ENCODE measurements at places on chromosomes 1 and 21.

DNA sequence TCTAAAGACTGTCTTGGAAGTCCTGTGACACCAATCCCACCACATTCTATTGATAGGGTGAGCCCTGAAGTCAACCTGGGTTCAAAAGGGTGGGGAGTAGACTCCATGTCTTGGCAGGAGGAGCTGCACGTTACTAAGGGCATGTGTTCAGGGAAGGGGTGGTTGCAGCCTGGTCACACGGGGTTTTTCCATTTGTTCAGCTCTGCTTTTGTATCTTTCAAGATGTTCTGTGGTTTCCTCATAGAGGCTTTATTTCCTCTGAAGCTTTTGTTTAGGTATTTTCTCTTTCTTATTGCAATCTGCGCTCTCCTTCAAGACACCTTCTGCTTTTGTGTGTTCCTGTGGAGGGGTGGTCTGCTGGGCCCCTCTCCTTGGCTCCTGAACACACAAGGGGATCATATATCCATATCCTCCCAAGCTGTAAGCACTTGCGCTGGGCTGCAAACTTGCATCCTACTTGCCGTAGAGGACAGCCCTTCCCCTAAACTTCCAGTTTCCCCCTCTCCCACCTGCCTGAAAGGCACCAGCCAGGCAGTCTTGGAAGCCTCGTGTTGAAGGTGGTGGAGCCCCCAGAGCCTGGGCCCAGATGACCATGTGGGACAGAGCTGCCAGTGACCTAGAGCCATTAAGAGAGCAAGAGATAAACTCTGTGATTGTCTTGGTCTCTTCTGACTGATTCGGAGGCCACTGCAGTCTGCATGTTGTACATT lies 62.5 kb upstream of the TRAPPC10 start:
- DNase-seq, result no peak

GRCh38 chr1:114771992-114772391 lies 8.5 kb downstream of the SIKE1 start:
- no peak for DNase-seq

DNA sequence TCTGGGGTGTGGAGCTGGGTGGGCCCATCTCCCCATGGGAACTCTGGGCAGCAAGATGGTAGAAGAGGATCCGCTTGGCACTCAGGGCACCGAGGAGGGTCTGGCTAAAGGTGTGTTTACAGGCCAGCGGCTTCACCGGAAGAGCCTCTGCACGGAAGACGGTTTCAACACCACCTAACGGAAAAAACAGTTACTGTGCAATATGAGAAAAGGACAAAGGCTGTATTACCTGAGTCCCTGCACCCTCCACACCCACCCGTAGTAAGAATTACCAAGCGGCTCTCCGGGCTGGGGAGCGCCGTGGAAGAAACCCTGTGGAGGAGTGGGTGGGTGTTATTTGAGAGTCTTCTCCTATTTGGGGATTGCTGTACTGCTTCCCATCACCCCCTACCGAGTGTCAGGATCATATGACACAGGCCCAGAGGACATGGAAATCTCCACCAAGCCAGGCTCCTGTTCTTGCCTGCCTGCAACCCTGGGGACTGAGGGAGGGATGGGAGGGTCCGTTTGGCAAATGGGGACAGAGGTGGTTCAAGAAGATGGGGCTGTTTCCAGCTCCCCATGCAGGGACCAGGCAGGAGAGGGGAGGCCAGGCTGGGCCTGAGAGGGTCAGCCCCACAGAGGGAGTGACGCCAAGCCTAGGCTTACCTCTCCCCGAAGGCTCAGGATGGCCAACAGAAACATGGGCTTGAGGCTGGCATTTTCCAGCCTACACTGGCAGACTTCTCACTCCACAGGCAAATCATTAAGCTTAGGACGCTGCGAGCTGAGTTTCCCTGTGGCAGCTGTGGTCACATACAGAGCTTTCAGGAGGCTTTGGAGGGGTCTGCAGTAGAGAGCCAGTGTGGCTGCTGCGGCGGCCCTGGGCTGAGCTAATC lies 203.5 kb upstream of the TMEM51 start:
- no peak for DNase-seq

- DNase-seq, result no peak
These were observed 14.5 kb downstream of the SORT1 start for GRCh38 chr1:109383087-109383779.

DNA sequence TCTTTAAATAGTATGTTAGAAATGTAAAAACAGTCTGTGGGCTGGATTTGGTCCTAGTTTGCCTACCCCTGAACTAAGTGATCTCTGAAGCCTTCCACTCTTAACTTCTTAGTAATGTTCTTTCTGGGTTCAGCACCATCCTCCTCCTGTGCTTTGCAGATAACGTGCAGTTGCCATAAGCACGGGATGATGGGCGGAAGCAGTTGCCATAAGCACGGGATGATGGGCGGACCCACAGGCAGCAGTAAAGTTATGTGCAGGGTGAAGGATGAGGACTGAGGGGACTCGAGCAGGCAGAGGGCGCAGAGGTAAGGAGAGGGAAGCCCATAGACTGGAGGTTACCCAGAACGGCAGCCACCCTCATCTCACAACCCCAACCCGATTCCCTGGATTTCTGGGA lies 25.6 kb downstream of the GPA33 start:
- no peak for DNase-seq

DNA sequence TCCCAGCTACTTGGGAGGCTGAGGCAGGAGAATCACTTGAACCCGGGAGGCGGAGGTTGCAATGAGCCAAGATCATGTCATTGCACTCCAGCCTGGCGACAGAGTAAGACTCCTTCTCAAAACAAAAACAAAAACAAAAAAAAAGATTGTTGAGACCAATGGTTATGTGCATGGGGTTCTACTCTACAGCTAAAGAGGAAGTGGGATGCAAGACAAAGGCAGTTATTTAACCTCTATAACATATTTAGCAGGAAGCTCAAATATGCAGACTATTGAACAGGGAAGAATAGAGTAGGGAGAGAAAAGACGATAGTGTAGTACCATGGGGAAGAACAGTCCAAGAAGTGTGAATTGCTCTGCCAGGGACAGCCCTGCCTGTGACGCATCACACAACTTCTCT lies 227.7 kb downstream of the SMYD3 start:
- no peak for DNase-seq

- no peak for DNase-seq
These were observed 19.5 kb upstream of the TIPRL start for GRCh38 chr1:168159251-168159650.

GRCh38 chr1:246434335-246434734 lies 72.7 kb downstream of the SMYD3 start:
- no peak for DNase-seq

DNA sequence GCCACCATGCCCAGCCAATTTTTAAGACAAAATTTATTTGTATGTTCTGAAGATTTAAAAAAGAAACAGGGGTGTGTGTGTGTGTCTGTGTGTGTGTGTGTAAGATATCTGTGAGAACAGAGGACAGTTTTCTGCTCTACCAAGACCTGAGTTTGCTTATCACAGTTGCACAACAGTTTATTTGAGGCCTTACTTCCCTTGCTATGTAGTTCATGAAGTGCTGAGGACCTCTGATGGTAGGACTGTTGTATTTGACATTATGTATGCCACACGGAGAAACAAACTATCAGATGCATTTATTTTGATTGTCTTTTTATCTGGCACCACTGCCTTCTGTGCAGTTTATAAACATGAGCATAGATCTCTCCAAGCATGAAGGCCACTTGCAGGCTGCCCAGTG lies 355.2 kb downstream of the PBX1 start:
- peak; percentile 20 for DNase-seq

- DNase-seq, result no peak
These were observed 129.1 kb downstream of the S1PR1 start for GRCh38 chr1:101365878-101366277.

GRCh38 chr21:46095083-46095719 lies 2.7 kb upstream of the COL6A2 start:
- no peak for DNase-seq

- DNase-seq, result peak; percentile 93
These were observed 70.8 kb upstream of the CASZ1 start for GRCh38 chr1:10867138-10867721.

- DNase-seq, result no peak
These were observed 65.0 kb downstream of the KIRREL1 start for GRCh38 chr1:158058237-158058985.

- no peak for DNase-seq
These were observed 88.3 kb downstream of the AK5 start for GRCh38 chr1:77370161-77370560.

- no peak for DNase-seq
These were observed 12.1 kb downstream of the POU2F1 start for GRCh38 chr1:167232801-167233200.

GRCh38 chr1:25631750-25632485 lies 15.3 kb downstream of the MAN1C1 start:
- no peak for DNase-seq

DNA sequence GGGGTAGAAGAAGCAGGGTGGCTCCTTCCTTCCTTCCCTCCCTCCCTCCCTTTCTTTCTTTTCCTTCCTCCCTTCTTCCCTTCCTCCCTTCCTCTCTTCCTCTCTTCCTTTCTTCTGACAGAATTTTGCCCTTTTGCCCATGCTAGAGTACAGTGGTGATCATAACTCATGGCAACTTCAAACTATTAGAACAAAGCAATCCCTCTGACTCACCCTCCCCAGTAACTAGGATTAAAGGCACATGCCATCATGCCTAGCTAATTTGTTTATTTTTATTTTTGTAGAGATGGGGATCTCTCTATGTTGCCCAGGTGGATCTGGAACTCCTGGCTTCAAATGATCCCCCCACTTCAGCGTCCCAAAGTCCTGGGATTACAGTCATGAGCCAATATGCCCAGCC lies 10.0 kb upstream of the RPE65 start:
- DNase-seq, result no peak

- DNase-seq, result peak; percentile 31
These were observed 22.9 kb upstream of the LAMC1 start for GRCh38 chr1:183000167-183000962.
